ENCODE measurements at places on chromosomes 3 and 15.

- no peak for DNase-seq
Observed at GRCh38 chr3:177595530-177596188, 398.4 kb upstream of the TBL1XR1 start.

GRCh38 chr3:54211097-54211496 is 88.7 kb downstream of the CACNA2D3 start:
- no peak for DNase-seq

- DNase-seq = no peak
Observed at GRCh38 chr3:118534519-118534918, 500.1 kb downstream of the IGSF11 start.

DNA sequence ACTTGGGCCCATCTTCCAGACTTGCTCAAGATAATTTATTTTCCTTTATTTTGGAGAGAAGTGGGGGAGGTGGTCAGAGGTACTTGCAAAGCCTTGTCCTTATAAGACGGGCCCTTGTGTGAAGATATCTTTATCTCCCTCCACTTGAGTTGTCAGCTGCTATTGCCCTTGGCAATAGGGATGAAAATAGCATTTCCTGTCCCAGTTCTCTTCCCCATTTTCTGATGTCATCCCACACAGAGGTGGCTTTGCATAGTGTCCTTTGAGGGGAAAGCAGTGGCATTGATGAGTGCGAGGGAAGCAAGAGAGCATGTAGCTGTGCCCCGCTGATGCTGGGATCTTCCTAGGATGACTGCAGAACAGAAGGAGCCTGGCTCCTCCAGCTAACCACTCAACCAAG is 41.9 kb upstream of the TUBGCP5 start:
- no peak for DNase-seq

GRCh38 chr3:70075101-70075500 is 75.6 kb downstream of the SAMMSON start:
- no peak for DNase-seq

GRCh38 chr3:126551839-126552687 is 6.7 kb downstream of the C3orf22 start:
- DNase-seq = no peak

DNA sequence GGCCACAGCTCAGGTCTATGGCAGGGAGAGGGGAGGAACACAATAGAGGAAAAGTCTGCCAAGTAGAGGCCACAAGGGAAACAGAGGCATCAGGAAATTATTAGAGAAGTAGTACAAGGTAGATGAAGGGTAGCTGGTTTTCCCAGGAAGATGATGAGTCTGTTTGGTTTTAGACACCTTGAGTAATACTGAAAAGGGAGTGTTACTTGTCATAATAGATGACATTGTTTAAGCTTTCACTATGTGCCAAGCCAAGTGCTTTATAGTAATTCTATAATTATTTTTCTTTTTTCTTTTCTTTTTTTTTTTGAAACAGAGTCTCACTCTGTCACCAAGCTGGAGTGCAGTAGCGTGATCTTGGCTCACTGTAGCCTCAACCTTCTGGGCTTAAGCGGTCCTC is 13.7 kb downstream of the PXK start:
- DNase-seq = no peak

DNA sequence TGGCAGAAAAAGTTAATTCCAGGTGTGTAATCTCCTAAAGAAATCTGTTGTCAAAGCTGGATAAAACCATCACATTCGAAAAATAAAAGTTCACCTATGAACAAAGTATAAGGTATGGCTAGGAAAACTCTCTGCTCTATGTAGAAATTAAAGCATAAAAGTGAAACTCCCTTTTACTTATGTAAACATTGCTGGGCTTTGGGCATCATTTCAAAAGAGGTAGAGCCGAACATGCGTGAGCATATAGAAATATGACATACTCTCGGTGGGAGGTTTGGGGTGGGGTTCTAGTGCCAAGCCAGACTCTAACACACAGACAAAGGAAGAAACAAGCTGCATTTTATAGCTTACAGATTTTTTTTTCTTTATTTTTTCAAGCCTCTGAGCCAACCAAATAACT is 306.8 kb upstream of the ATP11B start:
- DNase-seq = no peak

DNA sequence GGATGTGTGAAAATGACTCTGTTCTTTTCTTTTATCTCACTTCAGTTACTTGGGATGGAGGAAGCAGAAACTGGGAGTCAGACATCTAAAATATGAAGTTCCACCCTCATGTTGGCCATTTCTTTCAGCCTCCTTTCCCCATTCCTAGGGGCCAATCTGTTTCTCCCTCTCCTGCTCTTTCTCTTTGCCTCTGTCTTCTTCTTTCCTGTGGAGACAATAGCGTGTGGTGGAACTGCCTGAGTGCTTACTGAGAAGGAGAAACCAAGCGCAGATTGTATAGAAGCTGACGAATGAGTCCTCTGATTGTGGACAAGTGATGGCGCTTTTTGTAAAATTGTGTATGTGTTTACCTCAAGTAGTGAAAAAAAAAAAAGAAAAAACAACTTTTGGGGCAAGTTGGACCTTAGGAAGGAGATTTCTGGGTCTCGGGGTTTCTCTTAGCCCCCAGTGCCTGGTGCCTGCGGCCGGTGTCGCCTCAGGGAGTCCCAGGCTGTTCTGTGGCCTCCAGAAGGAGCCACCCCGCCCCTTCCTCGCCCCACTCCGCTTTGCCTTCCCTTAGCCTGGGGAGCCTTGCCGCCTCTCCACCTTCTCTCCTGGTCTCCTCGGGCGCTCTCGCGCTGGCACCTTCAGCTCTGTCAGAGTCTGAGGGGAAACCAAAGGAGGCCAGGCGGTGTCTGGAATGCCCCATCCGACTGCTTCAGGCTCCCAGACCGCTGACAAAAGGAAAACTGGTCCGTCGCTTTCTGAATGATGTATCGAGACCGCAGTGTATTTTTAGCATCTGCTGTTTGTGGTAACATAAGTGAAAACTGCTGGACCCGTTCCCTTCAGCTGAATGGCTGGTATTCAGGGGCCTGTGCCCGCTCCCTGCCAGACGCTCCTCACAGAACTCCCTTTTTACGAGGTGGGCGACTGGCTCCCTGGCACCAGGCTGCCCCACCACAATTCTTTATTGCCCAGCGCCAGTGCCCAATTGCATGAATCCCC is 30.1 kb downstream of the SCG5 start:
- DNase-seq = no peak

- DNase-seq = peak; percentile 31
Observed at GRCh38 chr3:108588601-108589000, 637 bp downstream of the CIP2A start.

DNA sequence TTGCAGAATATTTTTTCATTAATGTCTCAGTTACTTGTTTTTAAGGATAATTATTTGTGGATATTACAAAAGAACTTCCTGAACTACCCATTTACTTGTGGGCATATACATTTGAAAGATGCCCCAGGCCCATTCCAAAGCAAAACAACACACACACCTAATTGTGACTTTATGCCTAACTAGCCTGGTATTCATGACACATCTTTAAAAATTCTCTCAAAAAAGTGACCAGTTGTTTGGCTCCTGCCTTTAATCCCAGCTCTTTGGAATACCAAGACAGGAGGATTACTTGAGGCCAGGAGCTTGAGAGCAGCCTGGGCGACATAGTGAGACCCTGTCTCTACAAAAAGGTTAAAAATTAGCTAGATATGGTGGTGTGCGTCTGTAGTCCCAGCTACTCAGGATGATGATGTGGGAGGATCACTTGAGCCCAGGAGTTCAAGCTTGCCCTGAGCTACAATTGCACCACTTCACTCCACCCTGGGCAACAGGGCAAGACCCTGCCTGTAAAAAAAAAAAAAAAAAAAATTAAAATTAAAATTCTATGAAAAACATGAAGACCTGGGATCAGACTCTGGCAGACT is 51.7 kb upstream of the SLC4A7 start:
- DNase-seq = peak; percentile 67

- DNase-seq = no peak
Observed at GRCh38 chr3:9241956-9242355, 7.5 kb downstream of the SRGAP3 start.

- no peak for DNase-seq
Observed at GRCh38 chr3:61568127-61568526, 6.8 kb downstream of the PTPRG start.

DNA sequence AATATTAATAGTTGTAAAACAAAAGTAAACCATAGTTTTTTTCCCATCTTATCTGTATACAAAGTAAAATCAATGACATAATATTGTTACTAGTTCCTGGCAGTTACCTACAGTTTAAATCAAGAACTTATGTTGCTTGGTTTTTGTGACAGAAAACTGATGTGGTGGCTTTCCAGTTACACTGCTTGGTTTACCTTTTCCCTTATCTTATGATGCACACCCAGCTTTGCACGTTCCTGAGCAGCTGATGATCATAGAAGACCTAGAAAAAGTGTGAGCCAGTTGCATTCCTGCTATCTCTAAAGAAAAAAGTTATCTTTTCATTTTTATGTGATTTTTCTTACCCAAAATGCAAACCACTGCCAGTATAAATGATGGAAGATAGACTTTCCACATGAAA is 36.4 kb upstream of the LAMP3 start:
- DNase-seq = no peak

GRCh38 chr3:65419233-65419632 is 619.5 kb downstream of the MAGI1 start:
- no peak for DNase-seq

GRCh38 chr3:183774631-183775030 is 50.7 kb downstream of the MAP6D1 start:
- no peak for DNase-seq

DNA sequence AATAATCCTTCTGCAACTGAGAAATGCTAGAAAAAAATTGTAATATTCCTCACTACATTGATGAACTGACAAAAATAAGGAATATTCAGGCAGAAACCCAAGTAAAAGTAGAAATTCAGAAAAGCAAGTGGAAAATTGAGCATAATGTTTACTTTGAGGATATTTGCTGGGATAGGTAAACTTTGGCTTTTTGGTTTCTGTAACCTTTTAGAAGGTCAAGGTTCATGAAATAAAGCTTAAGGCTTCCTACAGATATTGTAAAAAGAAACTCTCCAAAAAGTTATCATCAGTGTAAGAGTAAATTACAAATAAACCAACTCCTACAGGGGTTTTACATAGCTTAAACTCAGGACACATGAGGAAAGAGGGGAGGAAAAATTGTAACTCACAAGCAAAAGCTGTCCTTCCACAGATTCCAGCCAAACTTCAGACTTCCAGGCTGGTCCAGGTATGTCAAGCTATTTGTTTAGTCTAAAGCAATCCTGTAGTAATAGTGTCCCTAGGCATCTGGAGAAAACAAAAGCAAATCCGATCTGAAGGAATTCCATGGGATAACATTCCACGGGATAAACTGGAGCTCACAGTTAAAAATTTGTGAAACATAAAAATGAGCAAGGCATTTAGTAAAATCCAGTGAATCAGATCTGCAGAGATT is 21.1 kb downstream of the C3orf70 start:
- DNase-seq = no peak

- DNase-seq = no peak
Observed at GRCh38 chr3:57820479-57820878, 64.4 kb downstream of the SLMAP start.

GRCh38 chr3:175896655-175897054 is 1037.5 kb downstream of the NAALADL2 start:
- DNase-seq = no peak

DNA sequence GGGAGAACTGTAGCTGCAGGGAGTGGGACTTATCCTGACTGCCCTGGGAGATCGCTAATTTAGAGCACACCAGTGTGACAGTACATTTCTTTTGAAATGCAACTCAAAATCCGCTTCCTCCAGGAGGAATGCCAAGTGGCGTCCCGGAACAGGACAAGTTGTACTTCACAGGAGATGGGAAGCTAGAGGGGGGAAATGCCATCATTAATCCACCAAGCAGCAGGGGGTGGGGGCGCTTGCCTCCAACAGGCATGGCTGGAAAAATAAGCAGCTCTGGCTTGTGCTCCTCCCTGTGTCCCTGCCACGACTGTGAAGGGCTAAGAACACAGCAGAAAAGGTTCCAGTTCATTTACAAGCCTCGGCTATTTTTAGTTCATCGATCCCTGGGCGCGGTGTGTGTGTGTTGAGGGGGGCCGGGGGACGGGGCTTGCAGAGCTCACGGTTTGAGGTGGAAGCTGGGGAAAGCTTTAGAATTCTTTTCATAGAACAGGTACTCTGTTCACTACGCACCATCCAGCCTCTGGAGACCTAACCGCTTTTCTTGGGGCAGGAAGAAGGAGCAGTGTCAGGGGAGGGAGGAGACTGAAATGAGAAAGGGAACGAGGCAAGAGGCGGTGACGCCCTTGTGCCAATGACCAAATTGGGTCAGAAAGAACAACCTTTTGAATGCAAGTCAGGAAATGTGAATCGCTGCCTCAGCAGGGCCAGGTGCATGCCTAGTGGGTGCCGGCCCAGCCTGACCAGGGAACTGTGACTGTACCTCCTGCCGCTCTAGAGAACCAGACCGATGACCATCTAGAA is 51.8 kb upstream of the DGKG start:
- no peak for DNase-seq

DNA sequence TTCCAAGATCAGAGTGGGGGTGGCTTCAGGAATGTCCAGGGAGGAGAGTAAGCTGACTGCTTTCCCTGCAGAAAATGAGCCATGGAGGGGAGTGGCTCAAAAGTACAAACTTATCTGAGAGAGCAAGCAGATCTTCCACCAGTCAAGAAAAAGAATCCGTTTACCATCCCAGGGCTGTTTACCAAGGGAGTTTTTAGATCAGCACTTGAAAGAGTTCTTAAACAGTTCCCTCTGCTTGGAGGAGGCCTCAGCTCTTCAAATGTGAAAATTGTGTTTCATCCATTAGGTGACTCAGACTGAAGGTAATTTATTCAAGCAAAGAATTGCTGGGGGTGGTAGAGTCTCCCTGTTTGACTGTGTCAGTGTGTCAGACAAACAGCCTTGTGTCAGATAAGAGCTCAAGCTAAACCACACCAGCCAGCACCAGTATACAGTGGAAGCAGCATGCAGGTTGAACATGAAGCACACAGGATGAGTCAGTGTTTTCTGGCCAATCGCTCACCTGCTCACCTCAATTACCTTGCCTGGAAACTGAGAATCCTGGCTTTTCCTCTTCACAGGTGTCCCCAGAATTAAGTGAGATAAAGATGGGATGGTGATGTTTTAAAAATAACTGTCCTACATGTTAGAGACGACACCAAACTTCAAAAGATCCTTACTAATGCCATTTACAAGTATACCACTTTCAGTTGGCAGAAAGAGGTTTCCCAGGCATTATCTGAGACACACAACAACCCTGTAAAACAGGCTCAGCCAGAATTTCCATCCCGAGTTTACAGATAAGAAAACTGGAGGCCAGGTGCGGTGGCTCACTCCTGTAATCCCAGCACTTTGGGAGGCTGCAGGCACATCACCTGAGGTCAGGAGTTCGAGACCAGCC is 21.7 kb downstream of the SH3BP5 start:
- peak; percentile 29 for DNase-seq

- DNase-seq = no peak
Observed at GRCh38 chr3:23913873-23914743, 2.7 kb downstream of the NKIRAS1 start.

- DNase-seq = no peak
Observed at GRCh38 chr15:60441331-60441730, 37.6 kb downstream of the ICE2 start.

- DNase-seq = no peak
Observed at GRCh38 chr3:115876876-115877614, 253.7 kb downstream of the GAP43 start.
